ENCODE measurements at places on chromosomes 1 and 21.
A peak's percentile ranks its signal among the peaks of the same experiment; 100 is the strongest.

DNA sequence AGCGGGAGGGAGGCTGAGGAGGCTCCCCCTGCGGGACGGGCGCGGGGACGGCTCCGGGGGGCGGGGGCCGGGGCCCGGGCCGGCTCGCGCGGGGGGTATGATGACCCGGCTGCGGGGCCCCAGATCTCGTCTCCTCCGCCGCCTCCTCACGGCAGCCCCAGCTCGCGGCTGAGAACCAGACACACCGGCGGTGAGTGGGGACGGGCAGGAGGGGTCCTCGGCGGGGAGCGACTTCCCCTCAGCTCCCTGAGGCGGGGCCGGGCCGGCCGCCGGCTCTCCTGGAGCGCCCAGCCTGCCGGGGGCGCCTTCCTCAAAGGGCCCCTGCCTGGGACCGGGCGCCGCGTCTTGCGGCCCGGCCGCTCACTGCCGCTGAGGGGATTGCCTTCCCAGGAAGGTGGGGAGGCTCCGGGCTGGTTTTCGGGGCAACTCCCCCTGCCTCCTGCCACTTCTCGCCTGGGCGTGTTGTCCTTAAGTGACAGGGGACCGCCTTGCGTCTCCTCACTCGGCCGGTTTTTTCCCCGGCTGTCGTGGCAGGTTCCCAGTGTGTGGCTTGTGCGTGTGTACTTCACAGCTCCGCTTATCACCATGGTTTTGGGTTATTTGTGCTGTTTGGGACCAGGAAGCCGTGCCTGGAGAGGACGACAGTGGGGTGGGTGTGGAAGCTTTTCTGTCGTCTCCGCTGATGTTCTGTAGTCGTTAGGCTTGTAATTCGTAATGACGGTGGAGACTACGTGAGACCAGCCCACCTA, 800 bp downstream of the HIPK1 start:
- DNase-seq = peak; percentile 55

DNA sequence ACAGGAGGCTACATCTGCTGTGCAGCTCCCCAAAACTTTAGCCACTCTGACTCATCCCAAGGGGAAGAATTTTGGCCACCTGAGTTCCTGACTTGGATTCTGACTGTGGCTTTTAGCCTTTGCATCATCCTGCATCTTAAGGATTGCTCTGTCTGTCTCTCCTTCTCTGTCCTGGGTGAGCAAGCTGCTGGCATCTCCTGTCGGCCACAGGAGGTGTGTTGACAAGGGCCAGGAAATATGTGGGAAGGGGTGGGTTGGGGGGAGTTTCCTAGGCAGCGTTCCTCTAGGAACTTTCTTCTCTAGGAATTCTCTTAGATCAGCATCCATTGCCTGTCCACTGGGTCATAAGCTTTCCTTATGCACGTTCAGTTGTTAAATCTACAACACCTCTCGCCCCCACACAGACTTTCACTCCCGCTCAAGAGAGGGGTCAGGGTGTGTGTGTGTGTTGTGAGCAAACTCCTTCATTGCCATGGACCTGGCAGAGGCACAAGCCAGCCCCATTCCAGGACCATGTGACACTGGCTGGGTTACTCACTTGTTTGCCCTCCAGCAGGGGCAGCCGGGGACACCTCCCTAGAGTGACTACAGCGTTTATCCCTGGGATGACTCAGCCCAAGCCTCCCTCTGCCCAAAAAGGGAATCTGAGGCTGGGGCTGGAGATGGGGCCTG, 145.0 kb upstream of the DUSP10 start:
- no peak for DNase-seq

GRCh38 chr1:51697166-51697565, 80.3 kb downstream of the OSBPL9 start:
- DNase-seq = no peak

- DNase-seq = no peak
These were observed 300 bp downstream of the USP24 start for GRCh38 chr1:55214934-55215193.

DNA sequence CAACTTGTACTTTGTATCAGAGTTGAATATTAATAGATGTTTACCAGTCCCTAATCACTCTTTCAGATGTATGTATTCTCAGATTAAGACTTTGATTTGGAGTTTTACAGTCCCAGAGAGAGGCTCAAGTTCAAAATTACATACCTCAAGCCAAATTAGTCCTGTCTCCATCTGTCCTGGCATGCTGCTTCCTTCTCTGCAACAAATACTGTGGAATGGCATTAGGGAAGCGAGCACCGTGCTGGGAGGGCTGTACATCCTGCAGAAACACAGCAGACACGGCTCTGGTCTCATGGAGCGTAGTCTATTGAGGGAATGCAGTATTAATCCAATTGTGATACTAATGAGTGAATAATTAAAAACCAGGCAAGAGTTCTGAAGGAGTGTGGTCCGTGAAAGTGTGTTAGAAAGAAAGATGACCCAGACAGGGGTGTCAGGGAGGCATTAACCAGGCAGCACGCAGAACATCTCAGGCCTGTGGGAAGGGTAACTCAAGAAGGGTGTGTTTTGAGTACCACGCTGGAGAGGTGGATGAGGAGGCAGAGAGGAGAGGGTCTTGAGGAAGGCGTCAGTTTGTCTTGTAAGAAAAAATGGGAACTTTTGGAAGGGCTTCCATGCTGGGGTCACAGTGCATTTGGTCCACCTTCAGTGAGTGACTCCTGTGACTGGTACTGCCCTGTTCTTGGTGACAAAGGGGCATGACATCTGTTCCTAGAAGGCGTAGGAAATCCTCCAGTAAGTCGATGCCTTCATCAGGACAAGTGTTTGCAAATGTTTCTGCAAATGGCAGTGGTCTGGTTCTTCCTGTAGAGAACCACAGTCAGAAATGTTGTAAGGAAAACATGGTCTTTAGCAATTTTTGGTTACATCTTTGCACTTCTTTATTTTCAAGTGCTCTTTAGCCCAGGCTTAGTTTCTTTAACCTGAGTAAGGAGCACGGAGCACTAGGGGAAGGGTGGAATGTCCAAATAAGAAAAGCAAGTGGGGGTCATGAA, 1.6 kb downstream of the RAB4A start:
- no peak for DNase-seq
